Esophagus mucosa (tissue), 1 donor: ENCODE measurements at places on chromosomes 6 and 20.

DNA sequence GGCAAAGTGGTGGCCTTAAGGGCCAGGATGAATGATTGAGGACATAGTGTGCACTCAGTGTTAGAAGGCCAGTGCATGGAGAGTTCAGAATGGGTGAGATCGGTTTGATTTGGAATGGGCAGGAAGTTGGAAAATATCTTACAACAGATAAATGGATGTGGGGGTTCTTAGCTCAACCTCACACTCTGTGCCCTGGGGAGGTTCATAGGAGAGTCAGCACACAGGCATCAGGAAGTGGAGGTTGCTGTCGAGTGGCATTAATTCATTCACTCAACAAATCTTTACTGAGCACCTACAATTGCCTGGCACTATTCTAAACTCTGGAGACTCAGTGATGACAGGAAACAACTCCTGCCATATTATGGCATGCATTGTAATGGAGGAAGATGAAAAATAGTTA is 313.7 kb upstream of the SUPT3H start:
- no peak for ATAC-seq

- ATAC-seq: no peak
These were observed 8.7 kb downstream of the TOX2 start for GRCh38 chr20:43923322-43923721.

DNA sequence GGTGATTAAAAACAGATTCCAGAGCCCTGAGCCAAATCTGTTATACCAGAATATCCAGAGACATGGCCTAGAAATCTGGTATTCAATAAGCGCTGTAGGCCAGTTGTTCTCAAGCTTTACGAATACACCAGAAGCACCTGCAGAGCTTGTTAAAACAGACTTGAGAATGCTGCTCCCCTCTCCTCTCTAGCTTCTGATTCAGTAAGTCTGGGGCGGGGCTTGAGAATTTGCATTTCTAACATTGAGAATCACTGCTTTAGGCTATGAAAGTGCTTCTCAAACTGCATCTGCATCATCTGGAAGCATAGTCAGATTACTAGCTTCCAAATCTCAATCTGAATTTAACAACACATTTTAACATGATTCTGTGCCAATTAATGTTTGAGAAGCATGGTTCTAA is 20.5 kb upstream of the MAN1A1 start:
- no peak for ATAC-seq

GRCh38 chr20:63059684-63060056 is 52.9 kb upstream of the BHLHE23 start:
- no peak for ATAC-seq

DNA sequence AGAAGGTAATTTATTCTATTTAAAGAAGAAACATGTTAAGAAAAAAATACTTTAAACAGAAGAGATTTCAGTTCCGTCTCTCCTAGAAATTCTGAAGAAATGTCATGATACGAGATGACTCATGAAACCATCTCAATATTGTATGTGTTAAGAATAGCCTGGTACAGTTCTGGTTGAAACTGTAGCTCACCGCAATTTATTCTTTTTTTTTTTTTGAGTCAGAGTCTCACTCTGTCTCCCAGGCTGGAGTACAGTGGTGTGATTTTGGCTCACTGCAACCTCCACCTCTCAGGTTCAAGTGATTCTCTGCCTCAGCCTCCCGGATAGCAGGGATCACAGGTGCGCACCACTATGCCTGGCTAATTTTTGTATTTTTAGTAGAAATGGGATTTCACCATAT is 103.3 kb downstream of the ARHGAP18 start:
- no peak for ATAC-seq

GRCh38 chr20:64042054-64042781 is 6.2 kb downstream of the C20orf204 start:
- no peak for ATAC-seq

DNA sequence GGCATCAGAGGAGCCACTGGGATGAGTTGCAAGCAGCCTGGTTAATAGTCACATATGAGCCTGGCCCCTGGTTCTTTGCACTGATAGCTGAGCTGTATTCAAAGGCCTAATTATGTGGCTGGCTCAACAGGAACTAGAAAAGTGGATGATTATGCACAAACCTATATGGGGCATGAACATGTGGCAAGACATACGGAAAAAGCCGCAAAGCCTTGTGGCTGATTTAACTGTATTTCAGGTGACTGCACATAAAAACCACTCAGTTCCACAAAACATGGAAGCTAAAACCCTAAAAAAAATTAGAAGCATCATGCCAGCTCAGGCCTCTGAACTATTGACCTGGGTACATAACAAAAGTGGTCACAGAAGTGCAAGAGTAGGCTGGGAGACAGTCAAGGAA is 13.0 kb upstream of the MUC22 start:
- peak; percentile 2 for ATAC-seq

GRCh38 chr6:85458782-85459181 is 8.9 kb downstream of the NT5E start:
- no peak for ATAC-seq

DNA sequence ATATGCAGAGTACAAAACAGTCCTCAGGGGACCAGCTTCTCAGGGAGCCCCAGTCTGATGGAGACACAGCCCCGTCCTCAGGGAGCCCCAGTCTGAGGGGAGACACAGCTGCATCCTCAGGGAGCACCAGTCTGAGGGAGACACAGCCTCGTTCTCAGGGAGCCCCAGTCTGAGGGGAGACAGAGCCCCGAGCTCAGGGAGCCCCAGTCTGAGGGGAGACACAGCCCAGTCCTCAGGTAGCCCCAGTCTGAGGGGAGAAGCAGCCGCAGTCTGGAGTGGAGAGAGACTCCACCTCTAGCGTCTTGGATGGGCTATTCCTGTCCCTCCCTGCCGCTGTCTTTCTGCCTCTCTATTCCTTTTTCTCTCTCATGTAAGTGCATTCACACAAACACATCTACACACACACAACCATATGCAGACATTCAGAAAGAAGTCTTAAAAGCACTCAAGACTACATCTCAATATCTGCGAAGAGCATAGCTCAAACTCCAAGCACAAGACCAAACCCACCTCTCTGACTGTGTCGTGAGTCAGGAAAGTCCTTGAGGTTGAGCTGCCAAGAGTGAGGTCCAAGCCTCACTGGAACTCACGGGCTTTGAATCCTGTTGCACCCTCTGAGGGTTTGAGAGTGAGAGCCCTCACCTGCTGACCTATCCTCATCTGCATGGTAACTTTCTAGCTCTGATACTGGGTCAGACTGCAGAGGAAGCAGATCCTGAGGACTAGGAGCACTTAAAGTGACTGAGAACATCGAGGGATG is 53.1 kb upstream of the SAYSD1 start:
- ATAC-seq: no peak

DNA sequence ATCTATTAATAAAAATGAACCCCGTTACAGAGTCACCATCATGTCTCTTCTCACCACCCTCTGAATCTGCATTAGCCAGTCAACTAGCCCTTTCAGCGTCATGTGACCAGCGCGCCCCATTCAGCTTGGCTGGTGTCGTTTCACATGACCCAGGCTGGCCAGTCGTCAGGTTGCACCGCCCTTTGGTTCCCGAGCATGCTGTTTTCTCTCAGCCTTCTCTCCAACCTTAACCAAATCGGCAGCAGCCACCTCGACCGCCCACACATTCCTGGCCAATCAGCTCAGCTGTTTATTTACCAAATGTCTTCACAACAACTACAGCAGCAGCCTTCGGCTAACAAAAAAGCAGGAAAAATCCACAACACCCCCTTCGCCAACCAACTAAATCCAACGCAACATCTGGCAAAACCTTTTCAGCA is 5.6 kb downstream of the SRSF3 start:
- ATAC-seq: peak; percentile 58

DNA sequence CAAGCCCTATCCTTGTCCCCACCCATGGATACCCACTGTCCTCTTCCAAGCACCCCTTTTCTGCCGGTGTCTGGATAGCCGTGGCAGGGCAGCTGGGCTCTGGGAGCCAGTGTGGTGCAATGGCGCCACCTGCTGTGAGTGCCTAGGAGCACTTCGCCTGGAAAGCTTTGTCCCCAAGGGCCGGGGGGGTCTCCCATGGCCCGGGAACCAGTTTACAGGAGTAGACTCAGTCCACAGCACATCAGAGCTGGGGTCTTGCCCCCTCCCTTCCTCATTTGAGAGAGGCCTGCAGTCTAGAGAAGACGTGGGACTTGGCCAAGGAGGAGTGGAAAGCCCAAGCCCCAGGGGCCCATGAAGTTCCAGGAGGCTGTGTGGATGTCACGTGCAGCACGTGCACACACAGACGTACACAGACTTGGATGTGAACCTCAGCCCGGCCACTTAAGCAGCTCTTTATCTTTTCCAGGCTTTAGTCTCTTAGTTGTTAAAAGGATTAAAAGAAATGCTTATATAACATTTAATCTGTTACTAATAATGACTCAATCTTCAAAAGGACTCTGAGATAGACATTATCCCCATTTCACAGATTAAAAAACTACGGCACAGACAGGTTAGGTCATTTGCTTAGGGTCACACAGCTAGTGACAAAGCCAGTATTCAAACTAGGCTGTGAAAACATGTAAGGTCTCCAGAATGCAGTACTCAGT is 40.9 kb upstream of the CDH22 start:
- peak; percentile 56 for ATAC-seq

GRCh38 chr20:7775072-7775471 is 165.2 kb downstream of the HAO1 start:
- ATAC-seq: no peak
